Activated naive CD4-positive, alpha-beta T cell (primary cell): ENCODE measurements at places on chromosomes 6 and 20.

- DNase-seq = no peak
These were observed 406.5 kb downstream of the KIF16B start for GRCh38 chr20:16166737-16167136.

- DNase-seq = no peak
These were observed 1089.9 kb upstream of the DEFB115 start for GRCh38 chr20:30167540-30167939.

- DNase-seq = no peak
These were observed 72.1 kb downstream of the RSPO3 start for GRCh38 chr6:127190552-127190951.

GRCh38 chr20:15865553-15865952, 707.7 kb downstream of the KIF16B start:
- no peak for DNase-seq

GRCh38 chr20:24984961-24985640, 7.5 kb downstream of the APMAP start:
- DNase-seq = no peak

- DNase-seq = no peak
These were observed 34.9 kb downstream of the FOXC1 start for GRCh38 chr6:1644516-1645060.

- no peak for DNase-seq
These were observed 85.4 kb upstream of the NNAT start for GRCh38 chr20:37435607-37436006.

- DNase-seq = no peak
These were observed 10.4 kb upstream of the FKBPL start for GRCh38 chr6:32140420-32141046.

GRCh38 chr6:28907394-28907793, 16.4 kb downstream of the TRIM27 start:
- DNase-seq = no peak

DNA sequence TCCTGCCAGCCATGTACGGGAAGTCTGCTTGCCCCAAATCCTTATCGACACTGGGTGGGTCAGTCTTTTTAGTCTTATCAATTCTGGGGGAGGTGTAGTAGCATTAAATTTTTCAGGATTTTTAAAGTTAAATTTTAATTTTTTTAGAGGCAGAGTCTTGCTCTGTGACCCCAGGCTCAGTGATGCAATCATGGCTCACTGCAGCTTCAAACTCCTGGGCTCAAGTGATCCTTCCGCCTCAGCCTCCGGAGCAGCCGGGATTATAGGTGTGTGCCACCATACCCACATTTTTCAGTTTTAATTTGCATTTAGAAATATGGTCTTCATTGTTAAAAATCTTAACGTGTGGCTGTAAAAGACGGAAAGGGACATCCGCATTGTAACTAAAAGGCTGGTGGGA, 51.9 kb downstream of the BANF2 start:
- no peak for DNase-seq

DNA sequence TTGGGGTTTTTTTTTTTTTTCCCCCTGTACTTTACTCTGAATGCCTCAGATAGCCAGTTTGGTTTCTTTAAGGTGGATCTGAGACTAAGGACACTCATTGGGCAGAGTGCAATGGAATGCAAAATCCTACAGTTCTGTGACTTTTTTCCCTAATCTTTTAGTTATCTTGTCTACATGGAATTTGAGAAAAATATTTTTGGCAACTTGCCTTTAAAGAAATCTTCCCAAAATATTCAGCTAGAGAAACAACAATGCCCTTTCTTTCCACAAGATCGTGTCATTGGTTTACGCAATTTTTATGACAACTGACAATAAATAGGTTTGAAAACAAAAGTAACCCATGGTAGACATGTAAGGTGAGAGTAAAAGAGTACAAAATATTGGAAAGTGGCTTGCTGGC, 171.7 kb upstream of the LAMP5 start:
- DNase-seq = no peak

GRCh38 chr6:157898169-157898568, 75.1 kb downstream of the SNX9 start:
- no peak for DNase-seq

DNA sequence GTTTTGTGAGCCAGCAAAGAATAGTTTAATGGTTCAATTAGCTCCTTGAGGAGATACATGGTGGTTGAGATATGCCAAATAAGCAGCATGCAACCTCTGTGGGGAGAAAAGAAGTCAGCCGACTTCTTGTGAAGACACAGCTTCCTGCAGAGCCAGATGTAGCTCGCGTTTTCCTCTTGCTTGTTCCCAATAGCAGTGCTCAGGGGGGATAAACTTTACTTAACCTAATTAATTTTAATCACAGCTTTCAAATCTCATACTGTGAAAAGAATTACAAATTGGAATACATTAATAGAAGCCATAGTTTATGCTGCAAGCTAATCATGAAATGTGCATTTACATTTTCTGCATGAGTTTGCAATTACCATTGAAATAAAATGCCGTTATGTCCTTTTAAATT, 106.2 kb downstream of the MAP3K7 start:
- no peak for DNase-seq

- no peak for DNase-seq
These were observed 868 bp downstream of the SAMD10 start for GRCh38 chr20:63978319-63979228.

DNA sequence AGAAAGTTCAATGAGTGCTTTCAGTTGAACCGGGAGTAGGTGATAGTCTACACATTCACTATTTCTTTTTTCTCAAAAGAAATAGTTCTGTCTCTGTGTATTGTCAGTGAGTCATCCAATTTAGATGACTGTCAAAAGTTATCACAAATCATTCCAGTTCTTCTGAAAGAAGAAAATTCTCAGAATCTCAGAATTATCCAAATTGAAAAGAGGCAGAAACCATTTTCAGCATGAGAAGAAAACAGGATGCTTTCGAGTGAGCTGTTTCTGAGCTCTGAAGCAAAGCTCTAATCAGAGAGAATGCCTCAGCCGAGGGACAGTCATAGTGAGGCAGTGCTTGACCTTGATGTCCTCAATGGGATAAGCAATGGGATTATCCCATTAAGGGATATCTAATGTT, 97.9 kb downstream of the HUS1B start:
- DNase-seq = no peak

DNA sequence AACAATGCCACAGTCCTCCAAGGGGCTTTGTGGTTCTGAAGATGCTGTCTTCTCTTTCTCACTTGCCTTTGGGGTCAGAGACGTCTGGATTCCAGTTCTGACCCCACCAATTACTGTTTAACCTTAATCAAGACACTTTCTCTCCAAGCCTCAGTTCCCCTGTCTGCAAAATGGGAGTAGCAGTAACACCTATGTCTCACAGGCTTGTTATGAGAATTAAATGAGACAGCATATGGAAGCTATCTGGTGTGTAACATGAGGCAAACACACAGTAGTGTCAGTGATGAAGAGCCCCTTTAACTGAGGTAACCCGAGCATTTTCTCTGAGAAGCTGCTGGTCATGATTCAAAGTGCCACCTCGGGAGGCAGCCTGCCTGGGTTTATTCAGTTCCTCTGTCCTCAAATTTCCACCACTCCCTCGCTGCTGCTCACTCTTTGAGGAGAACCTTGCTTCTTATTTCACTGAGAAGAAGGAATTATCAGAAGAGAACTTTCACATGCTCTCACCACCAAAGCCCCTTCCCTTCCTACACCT, 11.7 kb downstream of the PPIL1 start:
- no peak for DNase-seq

DNA sequence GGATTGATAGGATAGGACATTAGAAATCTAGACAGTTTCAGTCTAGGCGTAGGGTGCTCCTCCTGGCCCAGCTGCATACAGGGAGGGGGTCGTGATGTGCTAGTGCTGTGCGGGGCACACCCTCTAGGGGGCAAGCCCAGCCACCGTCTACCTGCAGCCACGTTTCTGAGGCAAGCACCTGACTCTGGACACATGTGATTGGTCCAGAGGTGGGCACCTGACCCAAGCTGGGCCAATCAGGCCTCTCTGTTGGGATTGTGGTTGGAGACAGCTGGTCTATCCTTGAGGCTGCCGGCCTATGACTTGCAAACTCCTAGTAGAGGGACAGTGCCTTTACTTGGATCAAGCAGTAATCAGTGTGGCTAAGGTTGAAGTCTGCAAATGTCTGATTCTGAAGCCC, 317.1 kb downstream of the BMP7 start:
- no peak for DNase-seq
